CD4-positive, CD25-positive, alpha-beta regulatory T cell (primary cell): ENCODE measurements at places on chromosomes 1 and 21.

DNA sequence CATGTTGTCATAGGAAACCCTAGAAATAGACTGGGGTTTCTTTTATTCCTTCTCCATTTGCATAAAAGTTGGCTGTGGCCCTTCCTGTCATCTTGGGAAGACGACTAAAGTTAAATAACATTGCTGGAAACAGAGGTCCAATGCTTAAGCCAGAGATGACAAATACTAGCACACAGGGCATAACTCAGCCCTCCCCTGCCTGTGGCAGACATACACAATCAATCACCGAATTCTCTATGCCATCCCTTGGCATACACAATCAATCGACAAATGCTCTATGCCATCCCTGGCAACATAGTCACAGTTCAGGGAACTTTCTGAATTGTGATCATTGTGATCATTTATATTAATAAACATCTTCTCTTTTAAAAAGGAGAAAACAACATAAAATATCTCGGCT lies 229.4 kb downstream of the KAZN start:
- no peak for DNase-seq

GRCh38 chr1:53319296-53320101 lies 8.4 kb downstream of the LRP8 start:
- DNase-seq, result no peak

- DNase-seq, result no peak
Measured at GRCh38 chr1:87642581-87643221, 314.0 kb downstream of the LMO4 start.

GRCh38 chr1:17719874-17720273 lies 35.3 kb upstream of the ACTL8 start:
- DNase-seq, result no peak

DNA sequence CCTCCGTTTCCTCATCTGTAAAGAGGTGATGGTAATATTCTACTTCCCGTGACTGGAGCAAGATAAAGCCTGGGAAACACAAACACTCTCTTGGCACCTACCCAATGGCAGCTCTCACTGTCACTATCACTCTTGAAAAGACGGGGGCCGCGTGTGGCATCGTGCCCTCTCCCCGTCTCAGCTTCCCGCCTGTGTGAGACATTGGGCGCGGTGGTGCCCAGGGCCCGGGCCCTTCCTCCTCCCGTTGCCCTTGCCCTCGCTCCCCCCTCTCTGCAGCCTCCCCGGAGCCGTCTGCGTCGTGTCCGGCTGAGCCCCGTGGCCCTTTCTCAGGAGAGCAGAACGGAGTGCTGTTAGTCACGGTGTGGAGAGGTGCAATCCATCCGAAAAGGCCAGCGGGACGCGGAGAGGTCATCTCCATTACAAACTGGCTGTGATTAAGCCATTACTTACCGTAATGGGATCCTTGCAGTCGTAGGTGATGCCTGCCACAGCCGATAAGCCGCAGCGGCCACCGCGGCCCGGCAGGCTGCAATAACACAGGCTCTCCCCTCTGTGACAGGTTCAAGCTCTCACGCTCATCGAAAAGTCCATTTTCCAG lies 156.4 kb upstream of the ZC3H12A start:
- no peak for DNase-seq

- no peak for DNase-seq
Measured at GRCh38 chr21:38261851-38262250, 5.1 kb downstream of the KCNJ15 start.

DNA sequence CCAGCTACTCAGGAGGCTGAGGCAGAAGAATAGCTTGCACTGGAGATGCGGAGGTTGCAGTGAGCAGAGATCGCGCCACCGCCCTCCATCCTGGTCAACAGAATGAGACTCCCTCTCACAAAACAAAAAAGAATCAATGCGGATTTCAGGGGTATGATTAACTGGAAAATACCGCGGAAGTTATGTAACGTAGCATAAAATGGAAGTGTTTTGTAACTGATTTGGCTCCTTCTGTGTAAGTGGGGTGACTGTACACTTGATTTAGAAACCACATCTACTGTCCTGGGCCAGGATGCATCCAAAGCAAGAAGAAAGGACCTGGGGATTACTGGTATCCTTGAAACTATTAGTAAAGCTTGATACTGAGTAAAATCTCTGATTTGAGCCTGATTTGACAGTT lies 3.1 kb upstream of the VAMP4 start:
- DNase-seq, result no peak

- DNase-seq, result no peak
Measured at GRCh38 chr1:25112400-25112799, 119.9 kb downstream of the SYF2 start.

DNA sequence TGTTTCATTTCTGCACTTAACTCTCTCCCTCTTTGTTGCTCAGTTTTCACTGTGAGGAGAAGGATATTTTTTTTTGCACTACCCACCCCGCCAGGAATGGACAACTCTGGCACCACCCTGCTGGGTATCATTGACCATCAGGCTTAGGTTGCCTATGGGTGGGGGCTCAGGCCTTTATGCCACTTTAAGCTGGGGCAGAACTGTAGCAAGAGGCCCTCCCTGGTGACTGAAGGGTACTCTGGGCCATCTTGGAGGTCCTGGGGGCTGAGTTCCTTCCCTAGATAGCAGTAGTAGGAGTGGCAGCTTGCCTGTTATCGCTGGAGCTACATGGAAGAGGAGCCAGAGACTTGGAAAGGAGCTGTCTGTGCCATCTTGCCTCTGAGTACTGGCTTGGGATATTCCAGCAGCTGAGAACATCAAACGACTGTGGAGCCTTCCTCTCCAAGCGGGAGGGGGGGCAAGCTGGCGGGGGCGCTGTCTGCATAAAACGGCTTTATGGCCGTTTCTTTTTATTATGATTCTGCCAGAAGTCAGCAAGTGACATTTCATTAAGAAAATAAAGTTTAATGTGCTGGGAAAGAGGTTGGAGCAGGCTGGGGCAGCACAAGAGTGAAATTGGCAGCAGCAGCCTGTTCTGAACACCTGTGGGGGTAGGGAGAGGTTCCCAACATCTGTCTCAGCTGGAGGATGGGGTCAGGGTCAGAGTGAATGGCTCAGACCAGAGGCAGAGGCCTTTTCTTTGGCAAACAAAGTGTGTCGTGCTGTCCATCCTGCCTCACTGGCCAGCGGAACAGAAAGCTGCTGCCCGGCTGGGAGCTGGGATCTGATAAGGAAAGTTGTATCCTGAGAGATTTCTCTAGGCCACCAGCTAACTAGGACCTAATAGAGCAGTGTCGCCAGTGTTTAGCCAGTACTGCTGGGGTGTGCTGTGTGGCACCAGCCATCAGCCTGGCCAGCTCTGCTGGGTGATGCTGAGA lies 32.9 kb downstream of the TMEM53 start:
- no peak for DNase-seq

- DNase-seq, result no peak
Measured at GRCh38 chr1:190274721-190275120, 202.9 kb downstream of the BRINP3 start.

DNA sequence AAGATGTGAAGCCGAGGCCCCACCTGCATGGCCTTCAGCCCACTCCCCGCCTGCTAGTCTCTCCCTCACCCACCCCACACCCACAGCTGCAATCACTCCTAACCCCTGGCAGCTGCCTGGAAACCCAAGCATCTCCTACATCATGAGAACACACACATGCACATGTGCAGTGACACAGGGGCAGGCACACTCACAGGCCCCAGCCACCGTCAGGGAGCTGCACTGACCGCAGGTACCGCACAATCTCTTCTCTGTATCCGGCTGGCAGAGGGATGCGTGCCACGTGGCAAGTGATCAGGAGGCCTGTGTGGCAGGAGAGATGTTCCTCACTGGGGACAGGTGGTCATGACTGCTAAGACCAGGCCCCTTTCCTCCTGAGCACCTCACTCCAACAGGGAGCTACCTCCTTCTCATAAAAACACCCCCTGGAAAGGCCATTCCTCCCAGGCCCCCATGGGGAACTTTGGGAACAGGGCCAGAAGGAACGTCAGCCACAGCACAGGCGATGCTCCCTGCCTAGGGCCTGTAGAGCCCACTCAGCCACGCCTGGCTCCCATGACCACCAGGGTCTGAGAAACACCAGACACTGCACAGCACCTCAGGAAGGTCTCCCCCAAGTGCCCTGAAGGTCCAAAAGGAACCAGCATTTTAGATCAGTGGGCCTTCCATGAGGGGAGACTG lies 6.0 kb downstream of the LSS start:
- no peak for DNase-seq

DNA sequence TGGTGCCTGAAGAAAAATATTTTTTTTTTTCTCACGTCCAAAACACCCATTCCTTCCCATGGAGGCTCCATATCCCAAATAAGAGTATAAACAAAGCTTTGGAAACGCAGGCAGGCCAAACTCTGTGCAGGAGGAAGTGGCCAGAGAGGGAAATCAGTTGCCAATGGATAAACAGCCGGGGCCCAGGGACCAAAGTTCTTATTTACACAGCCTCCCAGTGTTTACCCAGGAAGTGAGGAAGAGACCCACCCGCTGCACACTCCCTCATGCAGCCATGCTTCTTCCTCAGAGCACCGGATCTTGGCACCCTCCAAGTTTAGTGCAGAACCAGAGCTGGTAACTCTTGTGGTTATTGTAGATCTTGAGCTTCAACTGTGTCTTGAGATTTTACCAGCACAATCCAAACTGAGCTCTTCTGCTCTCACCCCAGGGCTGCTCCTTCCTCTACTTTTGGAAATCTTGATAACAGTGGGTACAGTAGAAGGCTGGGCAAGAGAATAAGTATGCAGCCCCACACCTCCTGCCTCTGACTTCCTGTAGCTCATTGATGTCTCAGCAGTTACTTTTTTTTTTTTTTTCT lies 14.2 kb downstream of the MARCKSL1 start:
- DNase-seq, result peak; percentile 67

DNA sequence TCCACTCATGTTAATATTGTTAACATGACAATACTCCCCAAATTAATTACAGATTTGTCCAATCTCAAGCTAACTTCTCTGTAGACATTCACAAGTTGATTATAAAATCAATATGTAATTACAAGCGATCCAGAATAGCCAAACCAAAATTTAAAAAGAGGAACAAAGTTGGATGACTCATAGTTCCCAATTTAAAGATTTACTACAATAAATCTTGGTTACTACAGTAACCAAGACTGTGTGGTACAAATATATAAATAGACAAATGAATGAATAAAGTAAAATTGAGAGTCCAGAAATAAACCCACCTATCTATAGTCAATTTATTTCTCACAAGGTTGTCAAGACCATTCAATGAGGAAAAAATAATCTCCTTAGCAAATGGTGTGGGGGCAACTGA lies 7.1 kb upstream of the KRTAP10-4 start:
- DNase-seq, result no peak

- DNase-seq, result no peak
Measured at GRCh38 chr1:44670751-44671640, 3.3 kb downstream of the TMEM53 start.

- DNase-seq, result no peak
Measured at GRCh38 chr1:1517973-1518620, 6.1 kb downstream of the ATAD3A start.

- no peak for DNase-seq
Measured at GRCh38 chr1:204376919-204377799, 17.4 kb upstream of the PLEKHA6 start.
